ENCODE measurements at places on chromosomes 5 and 9. TPM values are rescaled to one million over a fixed set of nuclear protein-coding genes. Genes with fewer than 3 reads are reported as not detected.

GRCh38 chr5:107646418-107646817 lies 24.3 kb downstream of the EFNA5 start:
- no peak for DNase-seq

DNA sequence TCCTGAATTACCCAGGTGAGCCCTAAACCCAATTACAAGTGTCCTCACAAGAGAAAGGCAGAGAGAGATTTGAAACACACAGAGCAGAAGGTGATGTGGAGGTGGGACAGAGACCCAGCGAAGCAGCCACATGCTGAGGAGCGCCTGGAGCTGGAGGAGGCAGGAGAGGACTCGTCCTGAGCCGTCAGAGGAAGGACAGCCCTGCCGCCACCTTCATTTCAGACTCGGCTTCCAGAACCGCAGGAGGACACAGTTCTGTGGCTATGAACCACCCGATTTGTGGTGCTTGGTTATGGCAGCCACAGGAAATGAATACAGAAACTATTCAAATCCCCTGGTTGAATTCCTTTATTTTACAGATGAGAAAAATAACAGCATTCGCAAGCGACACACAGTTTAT lies 16.4 kb upstream of the FBP1 start:
- no peak for DNase-seq

ISL1 gene
- 3.8 TPM for total RNA-seq

DNA sequence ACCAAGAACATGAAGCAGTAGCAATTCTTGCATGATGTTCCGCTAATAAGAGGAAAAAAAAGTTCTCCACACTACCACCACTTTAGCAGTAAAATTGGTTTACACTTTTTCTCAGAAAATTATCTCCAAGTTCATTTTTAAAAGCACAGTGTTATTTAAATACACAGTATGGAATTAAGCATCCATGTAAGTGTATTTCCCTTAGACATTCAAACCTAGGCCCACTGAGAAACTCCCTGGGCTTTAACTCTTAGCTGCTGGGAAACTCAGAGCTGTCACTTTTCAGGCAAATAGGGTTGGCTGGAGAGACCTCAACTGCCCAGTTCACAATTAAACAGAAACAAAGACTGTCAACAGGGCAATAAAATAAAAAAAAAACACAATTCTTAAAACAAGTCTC lies 2.7 kb downstream of the GNAQ start:
- no peak for DNase-seq

GRCh38 chr5:38259062-38259808 lies 876 bp downstream of the EGFLAM start:
- DNase-seq = no peak

- DNase-seq = no peak
Measured at GRCh38 chr5:119276978-119277377, 78.8 kb upstream of the TNFAIP8 start.

GRCh38 chr5:139043157-139043905 lies 154.8 kb downstream of the SIL1 start:
- no peak for DNase-seq

- DNase-seq = no peak
Measured at GRCh38 chr5:179858241-179858585, 404 bp downstream of the MRNIP start.

GRCh38 chr9:117414906-117415331 lies at the start of gene ASTN2:
Gene ASTN2, minus strand, starts transcription at chr9:117415057. Its CDS starts 119 bp downstream, at chr9:117414938.
- DNase-seq = no peak

GRCh38 chr5:73987915-73988314 lies 361.9 kb downstream of the ARHGEF28 start:
- no peak for DNase-seq

GRCh38 chr9:124855944-124856765 lies 2.9 kb downstream of the WDR38 start:
- DNase-seq = peak; percentile 30

DNA sequence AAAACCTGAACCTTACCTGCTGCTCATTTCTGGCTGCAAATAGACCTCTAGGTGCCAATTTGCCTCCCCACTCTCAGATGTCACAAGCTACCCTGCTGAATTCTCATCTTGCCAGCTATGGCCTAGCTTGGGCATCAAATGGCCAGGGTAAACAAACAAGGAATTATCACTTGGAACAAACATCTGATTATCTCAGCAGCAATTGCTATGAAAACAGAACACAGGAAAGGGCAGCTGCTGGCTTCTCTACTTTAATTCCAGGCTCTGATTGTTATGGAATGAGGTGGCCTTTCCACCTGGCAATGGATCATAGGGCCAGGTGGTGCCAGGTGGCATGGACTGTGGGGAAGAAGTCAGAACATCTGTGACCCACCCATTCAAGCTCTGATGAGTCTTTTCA lies 505.1 kb downstream of the TLR4 start:
- no peak for DNase-seq

Data from HFFc6 (cell line).